Activated CD4-positive, alpha-beta T cell treated with anti-CD3 and anti-CD28 coated beads, Interleukin-2, Interleukin-4, amounts not matched to agents 100 ng/mL and 50 ng/mL, durations not matched to agents 16 hours and 8 hours (primary cell): ENCODE measurements at places on chromosomes 1 and 21.
A peak's percentile ranks its signal among the peaks of the same experiment; 100 is the strongest.

DNA sequence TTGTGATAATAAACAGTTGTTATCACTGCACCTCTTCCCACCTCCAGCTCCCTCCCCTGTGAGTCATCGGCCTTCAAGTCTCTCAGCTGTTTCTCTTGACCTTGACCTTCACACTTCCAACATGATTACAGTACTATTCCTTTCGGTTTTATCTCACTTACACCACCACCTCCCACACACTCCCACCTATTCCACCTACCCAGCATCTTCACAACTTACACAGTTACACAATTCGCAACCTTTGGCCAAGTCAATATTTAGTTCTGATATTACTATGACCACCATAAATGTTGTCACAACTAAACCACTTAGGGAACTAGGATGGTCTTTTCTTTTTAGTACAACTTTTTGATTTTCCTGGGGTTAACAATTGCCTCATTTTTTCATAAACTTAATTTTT is 60.2 kb downstream of the RIPK4 start:
- DNase-seq: peak; percentile 47

GRCh38 chr1:12490532-12491142 is 127.4 kb downstream of the DHRS3 start:
- no peak for DNase-seq

DNA sequence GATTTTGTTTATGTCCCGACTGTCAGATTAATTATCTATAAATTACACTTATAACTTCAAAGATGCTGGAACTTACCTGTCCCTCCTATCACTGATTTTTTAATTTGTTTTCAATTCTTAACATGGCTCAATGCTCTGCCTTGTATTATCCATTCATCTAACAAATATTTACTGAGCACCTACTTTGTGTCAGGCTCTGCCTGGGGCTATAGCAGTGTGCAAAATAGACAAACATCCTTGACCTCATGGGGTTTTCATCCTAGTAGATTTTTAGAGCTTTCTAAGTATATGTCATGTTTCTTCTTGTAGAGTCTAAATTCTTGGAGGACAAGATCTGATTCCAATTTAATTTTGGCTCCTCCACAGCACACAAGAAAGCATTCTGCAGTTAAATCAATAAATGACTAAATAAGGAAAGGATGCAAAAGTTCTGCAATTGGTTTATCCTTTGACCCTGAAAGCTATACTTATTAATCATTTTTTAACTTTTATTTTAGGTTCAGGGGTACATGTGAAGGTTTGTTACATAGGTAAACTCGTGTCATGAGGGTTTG is 10.8 kb upstream of the SMYD2 start:
- DNase-seq: no peak

- no peak for DNase-seq
Observed at GRCh38 chr1:51840743-51841461, 37.6 kb downstream of the NRDC start.

DNA sequence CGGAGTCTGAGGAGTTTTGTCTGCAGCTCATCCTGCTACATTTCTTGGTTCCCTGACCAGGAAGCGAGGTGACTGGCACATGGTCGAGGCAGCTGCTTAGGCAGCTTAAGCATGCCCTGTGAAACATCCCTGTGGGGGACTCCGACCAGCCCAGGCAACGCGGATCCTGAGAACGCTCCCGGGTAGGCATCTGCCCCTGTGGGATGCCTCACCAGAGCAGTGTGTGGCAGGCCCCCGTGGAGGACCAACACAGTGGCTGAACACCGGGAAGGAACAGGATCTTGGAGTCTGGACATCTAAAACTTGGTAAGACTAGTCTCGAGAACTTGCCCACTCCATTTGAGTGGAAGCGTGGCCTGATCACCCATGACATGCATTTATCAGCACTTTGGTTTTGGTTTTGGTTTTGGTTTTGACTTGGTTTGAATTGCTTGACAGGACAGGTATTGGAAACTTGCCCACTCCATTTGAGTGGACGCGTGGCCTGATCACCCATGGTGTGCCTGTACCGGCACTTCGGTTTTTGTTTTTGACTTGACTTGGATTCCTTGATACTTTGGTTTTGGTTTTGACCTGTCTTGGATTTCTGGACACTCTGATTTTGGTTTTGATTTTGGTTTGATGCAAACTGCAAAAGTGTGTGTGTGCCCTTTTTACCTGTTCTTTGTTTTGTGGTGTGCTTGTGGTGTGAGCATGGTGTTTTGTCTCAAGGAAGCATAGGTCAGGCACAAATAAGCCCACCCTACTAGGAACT is 12.2 kb upstream of the NEK2 start:
- DNase-seq: no peak

DNA sequence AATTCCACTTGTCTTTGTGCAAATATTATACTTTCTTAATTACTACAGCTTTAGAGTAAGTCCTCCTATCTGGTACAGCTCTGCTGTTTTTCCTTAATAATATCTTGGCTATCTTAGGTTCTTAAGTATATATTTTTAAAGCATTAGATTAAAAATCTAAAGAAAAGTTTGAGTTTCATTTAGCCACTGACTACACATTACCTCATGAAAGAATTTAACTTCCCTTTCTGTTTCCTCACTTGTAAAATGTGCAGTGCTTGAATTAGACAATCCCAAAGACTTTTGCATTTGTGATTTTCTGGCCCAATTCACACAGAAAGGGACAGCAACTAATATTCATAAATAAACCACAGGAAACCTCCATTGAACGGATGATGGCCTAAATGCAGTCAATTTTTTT is 126.4 kb upstream of the SAMSN1 start:
- DNase-seq: no peak
